ENCODE measurements at places on chromosomes 6 and 20.

DNA sequence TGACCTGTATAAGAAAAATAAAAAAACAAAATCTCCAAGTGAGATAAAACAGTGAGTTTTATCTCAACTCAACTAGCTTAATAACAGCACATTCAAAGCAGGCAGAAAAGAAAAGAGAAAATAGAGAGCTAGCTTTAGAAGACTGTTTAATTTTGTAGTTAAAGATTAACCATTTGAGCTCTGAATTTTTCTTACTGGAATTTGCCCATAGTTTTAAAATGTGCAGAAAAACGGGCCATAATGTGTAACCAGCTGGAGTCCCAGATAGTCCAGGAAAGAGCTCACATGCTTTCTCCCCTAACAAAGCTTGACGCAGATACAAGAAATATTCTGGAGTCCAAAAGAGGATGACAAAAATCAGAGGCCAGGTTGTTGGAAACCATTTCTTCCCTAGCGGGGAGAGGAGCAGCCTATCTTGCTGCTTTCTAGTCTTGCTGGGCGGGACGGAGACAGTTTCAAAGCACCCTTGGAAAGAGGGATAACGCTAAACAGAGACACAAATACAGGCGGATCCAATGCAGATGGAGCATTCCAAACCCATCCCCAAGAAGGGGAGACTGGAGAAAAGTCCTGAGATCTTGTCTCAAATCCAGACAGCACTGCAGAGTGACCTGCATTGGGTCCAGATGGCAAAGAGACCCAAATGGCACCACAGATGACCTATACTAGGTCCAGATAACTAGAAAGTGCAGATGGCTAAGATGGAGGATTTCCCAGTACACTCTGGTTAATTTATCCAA lies 16.1 kb downstream of the TTK start:
- DNase-seq, result no peak

DNA sequence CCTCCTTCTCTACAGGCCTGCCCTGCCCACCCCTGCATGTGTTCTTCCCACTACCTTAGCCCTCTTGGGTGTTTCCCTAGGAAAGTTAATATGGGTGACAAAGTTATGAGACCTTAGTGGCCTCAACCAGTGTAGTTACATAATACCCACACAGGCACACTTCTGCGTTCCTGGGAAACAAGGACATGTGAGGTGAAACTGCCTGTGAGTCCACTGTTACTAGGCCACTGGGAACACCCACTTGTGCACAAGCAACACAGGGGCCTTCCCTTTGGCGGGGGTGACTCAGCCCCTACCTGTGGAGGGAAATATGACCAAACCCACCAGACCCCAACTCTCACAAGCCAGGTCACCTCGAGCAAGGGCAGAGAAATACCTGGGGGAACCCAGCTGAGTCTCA lies 12.8 kb downstream of the PI16 start:
- no peak for DNase-seq

- no peak for DNase-seq
Measured at GRCh38 chr6:41821266-41821665, 33.8 kb downstream of the TOMM6 start.

GRCh38 chr20:46377518-46377917 lies 28.9 kb downstream of the ELMO2 start:
- no peak for DNase-seq

- peak; percentile 33 for DNase-seq
Measured at GRCh38 chr6:31763619-31763940, 1.1 kb downstream of the SAPCD1 start.

- no peak for DNase-seq
Measured at GRCh38 chr6:95690328-95690727, 113.0 kb downstream of the MANEA start.

- peak; percentile 74 for DNase-seq
Measured at GRCh38 chr20:53547664-53548239, 45.9 kb downstream of the ZNF217 start.

DNA sequence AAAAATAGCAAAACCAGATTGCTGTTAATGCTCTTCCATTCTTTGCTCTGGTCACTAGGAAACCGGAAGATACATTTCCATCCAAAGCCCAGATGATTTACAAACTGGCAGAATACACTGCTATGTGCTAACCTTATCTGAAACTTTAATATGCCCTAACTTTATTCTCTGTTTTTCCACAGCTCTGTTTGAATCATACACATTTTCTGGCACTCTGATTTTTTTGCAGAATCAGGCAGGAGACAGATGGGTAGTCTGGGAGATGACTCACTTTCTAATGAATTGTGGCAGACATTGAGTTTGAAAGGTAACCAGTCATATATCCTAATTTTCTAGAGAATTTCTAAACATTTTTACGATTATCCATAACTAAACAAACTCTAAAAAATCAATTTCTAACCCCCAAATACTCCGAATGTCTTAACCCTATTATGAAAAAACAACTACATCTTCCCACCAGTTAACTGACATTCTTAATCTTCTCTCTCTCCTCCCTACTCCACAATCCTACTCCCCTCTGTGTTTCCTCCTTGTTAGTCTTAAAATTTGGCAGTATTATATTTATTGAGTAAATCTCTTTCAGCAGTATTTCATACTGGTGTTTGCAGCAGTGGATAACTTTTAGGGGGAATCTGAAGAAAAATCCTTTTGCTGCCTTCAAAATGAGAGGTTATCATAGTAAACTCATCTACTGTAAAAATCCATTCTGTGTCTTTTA lies 63.5 kb downstream of the MAN1A1 start:
- peak; percentile 63 for DNase-seq

DNA sequence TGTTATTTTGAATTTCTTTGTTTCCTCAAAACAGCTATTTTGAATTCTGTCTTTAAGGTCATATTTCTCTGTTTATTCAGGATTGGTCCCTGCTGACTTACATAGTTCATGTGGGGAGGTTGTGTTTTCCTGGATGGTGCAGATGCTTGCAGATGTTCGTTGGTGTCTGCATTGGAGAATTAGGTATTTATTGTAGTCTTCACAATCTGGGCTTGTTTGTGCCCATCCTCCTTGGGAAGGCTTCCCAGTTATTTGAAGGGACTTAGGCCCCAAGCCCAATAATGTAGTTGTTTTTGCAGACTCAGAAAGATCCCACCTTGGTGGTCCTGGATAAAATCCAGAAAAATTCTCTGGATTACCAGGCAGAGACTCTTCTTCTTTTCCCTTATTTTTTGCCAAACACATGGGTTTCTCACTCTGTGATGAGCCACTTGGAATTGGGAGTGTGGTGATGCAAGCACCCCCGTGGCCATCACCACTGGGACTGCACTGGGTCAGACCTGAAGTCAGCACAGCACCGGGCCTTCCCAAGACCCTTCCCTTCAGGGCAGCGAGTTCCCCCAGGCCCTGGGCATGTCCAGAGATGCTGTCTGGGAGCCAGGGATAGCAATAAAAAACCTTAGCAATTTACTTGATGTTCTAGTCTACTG lies 81.6 kb upstream of the EZR start:
- no peak for DNase-seq

DNA sequence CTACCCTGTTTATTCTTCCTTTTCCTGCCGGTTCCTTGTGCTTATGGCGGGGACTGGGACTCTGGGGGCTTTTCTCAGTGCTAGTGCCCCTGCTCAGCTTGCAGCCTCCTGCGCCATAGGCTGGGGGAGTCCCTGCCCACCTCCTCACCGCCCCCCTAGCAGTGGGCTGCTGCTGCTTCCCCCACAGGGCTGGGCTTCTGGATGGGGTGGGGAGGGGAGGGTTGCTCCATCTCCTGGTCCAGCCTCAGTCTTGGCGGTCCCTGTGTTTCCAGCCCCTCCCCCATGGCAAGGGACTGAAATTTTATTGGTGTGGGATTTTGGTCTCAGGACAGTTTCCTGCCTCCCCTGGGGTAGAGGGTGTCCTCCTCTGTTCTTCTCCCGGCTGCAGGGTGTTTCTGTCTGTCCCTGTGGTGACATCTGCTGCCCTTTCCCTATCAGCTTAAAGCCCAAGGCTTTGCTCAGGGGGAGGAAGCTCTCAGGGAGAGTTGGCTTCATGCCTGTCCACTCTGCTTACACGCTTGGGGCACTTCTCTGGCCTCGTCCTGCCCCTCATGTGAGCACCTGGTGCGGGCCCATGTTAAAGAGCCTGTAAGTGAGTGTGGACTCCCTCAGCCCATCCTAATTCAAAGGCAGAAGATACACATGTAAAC lies 100.6 kb downstream of the HIVEP1 start:
- no peak for DNase-seq

- no peak for DNase-seq
Measured at GRCh38 chr6:118860363-118860762, 33.6 kb upstream of the ASF1A start.

- no peak for DNase-seq
Measured at GRCh38 chr20:51625105-51625504, 82.6 kb upstream of the NFATC2 start.

- peak; percentile 48 for DNase-seq
Measured at GRCh38 chr20:1291191-1291741, 25.2 kb downstream of the SNPH start.

DNA sequence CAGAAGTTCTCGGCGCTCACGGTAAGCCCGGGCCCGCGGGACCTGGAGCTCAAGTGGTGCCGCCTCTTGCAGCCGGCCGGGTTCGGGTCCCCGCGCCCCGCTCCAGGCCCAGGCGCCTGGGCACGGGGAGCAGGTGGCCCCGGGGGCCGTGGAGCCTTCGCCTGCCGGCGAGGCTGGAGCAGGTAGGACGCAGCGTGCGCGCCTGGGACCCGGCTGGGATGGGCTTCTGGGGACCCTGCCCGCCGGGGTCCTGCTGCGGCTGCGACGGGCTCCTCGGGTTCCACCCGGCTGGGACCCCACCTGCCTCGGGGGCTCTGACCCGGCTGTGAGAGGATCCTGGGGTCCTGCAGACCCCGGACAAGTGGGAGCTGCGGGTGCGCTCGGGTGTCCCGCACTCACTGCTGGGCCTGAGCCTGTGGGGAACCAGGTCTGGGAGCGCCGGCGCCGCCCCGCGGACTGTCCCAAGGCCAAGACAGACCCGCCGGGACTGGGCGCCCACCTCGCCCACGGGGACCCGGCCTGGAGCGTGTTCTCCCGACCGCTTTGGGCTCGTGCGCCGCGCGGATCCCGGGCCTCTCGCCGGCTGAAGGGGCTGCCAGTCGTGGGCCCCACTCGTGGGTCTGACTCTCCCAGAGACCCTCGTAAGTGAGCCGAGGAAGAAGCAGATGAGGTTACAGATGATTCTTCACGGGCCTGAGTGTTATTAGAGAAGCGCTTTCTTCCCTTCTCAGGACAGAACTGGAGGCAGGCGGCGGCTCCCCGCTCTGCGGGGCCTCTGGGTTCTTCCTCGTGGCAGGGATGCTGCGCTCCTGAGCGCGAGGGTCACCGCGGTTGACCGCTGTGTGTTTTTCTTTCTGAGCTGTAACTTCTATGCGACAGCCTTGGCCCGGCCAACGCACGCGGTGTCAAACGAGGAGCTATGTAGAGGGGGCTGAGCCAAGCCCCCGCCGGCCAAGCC lies 729 bp downstream of the SMOC2 start:
- DNase-seq, result no peak

DNA sequence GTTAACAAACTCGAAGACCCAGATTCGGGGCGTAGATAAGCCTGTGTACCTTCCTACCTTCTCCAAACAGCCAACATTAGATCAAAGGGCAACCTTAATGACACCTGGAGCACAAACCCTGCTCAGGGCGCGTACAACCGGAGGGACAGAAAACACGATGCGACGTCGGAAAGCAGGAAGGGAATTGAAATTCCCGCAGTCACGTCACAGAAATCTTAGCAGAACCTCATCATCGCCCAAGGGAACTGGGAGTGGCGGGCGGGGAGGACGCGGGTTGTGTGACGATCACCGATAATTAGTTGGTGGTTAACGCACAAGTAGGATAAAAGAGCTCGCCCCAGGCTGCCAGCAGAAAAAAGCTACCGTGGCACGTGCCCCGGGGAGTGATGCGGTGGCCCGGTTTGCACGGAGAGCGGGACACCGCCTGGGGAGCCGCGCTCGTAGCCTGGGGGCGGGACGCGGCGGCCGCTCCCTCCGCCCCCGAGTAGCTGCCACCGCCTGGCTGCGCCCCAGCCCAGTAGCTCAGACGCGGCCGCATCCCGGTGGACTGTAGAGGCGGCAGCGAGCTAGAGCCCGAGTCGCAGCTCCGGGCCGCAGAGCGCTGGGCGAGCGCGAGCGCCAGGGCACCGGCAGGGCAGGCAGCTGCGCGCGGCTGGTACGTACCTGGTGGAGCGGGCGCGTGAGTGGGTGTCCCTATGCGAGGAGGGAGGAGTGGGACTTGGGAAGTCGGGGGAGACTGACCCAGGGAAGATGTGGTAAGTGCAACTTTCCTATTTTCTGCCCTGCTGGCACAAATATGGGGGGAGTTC lies at the start of gene PKIB:
TSS of gene PKIB (plus strand) at position 525 of the 809 bp plus-strand sequence. CDS start 107,390 bp downstream, outside the sequence.
- DNase-seq, result peak; percentile 53

- DNase-seq, result peak; percentile 98
Measured at GRCh38 chr20:47317127-47317895, 39.2 kb downstream of the ZMYND8 start.

GRCh38 chr6:118354641-118355040 lies 193.5 kb upstream of the PLN start:
- no peak for DNase-seq

DNA sequence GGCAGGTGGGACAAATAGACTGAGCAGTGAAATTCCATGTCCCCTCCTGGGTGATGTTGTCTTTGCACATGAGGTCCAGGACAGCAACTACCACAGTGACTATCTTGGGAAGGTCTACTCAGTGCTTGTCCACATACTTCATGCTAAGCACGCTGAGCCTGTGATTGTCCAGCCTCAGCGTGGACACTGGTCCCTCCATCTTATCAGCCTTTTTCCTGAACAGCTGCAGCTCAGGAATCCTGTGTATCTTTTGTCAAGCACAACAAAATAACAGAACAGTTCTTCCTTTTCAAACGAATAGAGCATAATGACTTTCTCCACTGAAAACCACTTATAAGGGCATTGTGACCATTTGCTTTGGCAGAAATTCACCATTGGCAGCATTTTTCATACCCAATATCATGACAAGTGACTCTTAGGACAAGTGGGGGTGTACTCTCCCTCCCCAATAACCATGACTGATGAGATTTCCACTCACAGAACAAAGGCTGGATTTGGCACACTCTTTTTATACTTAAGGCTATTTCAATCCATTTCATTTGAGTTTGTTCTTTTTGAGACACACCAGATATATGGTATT lies 90.3 kb downstream of the FYN start:
- no peak for DNase-seq

DNA sequence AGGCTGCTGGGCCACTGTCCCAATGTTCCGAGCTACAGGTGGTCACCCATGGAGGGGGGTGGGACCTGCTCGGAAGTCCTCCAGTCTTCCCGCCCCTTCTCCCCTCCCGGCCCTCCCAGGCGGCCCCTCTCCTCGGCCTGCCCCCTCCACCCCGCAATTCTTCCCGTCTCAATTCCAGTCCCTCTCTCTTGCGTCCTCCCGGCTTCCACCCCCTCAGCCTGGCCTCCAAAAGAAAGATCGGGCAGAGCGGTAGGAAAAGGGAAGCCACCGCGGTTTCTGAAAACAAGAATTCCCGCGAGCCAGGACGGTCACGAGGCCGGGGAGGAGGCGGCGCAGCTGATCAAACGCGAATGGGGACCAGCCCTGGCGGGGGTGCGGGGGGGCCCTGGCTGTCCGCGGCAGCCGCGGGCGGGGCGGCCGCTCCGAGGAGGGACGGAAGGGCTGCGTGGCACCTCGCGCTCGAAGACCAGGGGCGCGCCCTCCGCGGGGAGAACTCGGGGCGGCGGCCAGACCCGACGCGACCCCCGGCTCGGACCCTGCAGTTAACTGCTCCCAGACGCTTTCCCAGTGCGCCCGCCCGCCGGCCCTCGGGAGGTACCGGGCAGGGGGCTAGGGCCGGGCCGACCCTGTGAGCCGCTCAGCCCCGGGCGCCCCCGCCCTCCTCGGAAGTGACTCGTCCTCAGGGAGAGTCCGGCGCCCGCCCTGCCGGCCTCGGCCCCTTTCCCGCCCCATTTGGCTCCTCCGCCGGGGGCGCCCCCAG lies 1.0 kb downstream of the PXDC1 start:
- DNase-seq, result peak; percentile 68

All from fibroblast of mammary gland (primary cell).